Activated CD4-positive, alpha-beta T cell treated with anti-CD3 and anti-CD28 coated beads, Interleukin-2, amount 50 U/mL, for 4 hours (primary cell): ENCODE measurements at places on chromosomes 5 and 9.
A peak's percentile ranks its signal among the peaks of the same experiment; 100 is the strongest.

DNA sequence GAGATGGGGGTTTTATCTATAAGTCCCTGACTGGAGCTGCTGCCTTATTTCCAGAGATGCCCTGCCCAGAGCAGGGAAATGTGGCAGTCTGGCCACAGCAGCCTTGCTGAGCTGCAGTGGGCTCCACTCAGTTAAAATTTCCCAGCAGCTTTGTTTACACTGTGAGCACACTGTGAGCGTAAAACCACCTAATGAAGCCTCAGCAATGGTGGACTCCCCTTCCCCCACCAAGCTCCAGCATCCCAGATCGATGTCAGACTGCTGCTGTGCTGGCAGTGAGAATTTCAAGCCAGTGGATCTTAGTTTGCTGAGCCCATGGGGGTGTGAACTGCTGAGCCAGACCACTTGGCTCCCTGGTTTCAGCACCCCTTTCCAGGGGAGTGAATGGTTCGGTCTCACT lies 208.7 kb upstream of the RAI14 start:
- no peak for DNase-seq

GRCh38 chr9:120925535-120926396 lies 830 bp downstream of the TRAF1 start:
- DNase-seq: peak; percentile 79

DNA sequence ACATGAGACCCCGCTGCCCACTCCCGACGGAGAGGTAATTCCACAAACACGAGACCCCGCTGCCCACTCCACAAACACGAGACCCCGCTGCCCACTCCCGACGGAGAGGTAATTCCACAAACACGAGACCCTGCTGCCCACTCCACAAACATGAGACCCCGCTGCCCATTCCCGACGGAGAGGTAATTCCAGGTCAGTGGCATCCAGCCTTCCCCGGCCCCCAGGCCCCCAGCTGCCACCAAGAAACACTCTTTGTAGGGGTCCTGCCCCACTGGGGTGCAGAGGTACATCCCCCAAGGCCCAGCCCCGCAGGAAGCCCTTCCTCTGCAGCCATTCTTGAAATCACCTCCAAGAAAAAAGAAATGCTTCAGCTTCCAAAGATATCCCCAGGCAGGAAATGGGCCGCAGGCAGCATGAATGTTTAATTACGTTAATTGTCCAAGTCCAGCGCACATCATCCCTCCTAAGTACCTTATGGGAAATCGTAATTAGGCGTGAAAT lies 115.9 kb downstream of the ADAMTS2 start:
- DNase-seq: no peak

DNA sequence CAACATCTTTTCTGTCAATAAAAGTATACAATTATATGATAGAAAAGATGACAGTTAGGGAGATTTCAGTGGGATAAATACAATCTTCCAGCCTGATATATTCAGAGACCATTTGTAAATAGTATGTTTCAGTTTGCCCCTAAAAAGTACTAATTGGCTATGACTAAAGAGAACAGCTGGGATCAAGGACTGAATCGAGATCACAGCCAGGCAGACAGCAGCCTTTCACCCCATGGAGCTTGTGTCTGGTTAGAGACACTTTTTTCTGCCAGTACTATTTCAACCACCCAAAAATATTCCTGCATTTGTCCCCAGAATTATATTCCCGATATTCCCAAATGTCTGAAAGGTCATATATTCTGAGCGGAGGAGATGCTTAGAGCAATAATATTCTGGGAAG lies 577.3 kb upstream of the TLE4 start:
- no peak for DNase-seq

DNA sequence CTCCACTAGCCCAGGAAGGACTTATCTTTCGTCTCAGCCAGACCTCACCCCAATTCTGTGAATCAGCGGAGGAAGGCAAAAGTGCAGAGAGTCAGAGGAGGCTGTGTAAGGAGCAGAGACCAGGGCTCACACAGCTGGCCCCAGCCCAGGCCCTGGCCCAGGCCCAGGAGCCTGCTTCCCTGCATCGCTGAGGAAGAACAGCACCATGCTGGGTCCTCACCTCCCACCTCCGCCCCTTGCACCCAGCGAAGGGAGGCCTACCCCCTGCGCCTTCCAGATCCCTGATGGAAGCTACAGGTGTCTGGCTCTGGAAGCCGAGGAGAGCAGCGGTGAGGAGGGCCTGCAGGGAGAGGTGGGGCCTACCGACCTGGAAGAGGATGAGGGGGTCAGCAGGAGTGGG lies 22.3 kb upstream of the SYNPO start:
- DNase-seq: no peak

GRCh38 chr9:90611568-90611967 lies 31.1 kb downstream of the DIRAS2 start:
- DNase-seq: no peak

- DNase-seq: no peak
Measured at GRCh38 chr9:74958587-74958986, 5.9 kb upstream of the C9orf40 start.

GRCh38 chr5:154829181-154829588 lies 21.2 kb downstream of the FAXDC2 start:
- no peak for DNase-seq

- no peak for DNase-seq
Measured at GRCh38 chr5:1484730-1485578, 38.8 kb downstream of the LPCAT1 start.

GRCh38 chr5:4065472-4066320 lies 470.1 kb downstream of the IRX1 start:
- DNase-seq: no peak

DNA sequence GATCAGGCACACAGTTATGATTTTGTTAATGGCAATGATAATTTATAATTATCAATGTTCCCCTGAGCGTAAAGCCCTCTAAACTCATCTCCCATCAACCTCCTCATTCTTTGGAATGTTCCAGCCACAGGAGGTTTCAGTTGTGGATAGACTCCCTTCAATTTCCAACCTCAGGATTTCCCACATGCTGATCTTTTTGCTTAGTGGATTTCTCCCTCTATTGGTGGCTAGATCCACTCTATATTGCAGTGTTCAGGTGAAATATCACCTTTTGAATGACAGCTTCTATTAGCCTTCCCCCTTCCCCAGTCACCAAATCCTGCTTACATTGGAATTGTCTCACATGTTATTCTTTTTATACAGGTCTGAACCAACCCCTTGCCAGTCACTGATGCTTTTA lies 113.9 kb downstream of the CDH10 start:
- DNase-seq: no peak

GRCh38 chr9:75918154-75918553 lies 27.7 kb downstream of the PCSK5 start:
- no peak for DNase-seq
